ENCODE measurements at places on chromosomes 12 and 14. TPM values are rescaled to one million over a fixed set of nuclear protein-coding genes. Genes with fewer than 3 reads are reported as not detected.

TPPP2 gene
- 0.08 TPM for polyA plus RNA-seq

TAS2R42 gene
- not detected for polyA plus RNA-seq

C12orf60 gene
- polyA plus RNA-seq: 1.4 TPM

TRIM9 gene
- 1.1 TPM for polyA plus RNA-seq

PTPRO gene
- 271 TPM for polyA plus RNA-seq

A2M gene
- polyA plus RNA-seq: 183 TPM

NEUROD4 gene
- not detected for polyA plus RNA-seq

DDN gene
- polyA plus RNA-seq: 83.4 TPM

GPR84 gene
- polyA plus RNA-seq: not detected
